ENCODE measurements at places on chromosomes 2 and 18.

DNA sequence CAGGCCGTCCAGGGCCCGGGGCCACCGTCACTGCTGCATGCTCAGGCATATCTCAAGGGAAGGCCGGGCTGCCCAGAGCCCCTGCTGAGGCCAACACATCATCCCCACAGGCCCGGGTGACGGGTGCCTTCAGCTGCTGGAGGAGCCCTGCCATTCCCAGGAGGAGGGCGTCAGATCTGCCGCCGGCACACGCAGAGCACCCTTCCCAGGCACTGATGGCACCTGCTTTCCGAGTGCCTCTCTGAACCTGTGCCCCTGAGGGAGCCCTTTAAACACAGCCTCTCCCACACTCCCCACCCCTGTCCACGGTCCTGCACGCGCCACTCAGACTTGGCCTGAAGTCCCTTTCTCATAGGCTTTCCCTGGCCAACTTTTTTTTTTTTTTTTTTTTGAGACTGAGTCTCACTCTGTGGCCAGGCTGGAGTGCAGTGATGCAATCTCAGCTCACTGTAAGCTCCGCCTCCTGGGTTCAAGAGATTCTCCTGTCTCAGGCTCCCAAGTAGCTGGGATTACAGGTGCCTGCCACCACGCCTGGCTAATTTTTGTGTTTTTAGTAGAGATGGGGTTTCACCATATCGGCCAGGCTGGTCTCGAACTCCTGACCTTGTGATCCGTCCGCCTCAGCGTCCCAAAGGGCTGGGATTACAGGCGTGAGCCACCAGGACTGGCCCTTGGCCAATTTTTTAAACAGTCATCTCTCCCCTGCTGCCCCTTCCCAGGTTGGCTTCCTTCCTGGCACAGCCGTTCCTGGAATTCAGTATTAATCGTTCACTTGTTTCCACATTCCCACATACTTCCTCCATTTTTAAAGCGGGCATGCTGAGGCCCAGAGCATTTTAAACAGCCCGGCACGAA, 211.7 kb downstream of the NDUFA10 start:
- DNase-seq = no peak

GRCh38 chr2:194332799-194333490, 1324.1 kb upstream of the SLC39A10 start:
- no peak for DNase-seq

- peak; percentile 85 for DNase-seq
These were observed at the start of gene CABYR for GRCh38 chr18:24138789-24139616. TSS of gene CABYR (plus strand) at chr18:24139062. CDS start at chr18:24143115, 4,053 bp downstream.

GRCh38 chr2:108215794-108216211, 24.0 kb upstream of the SULT1C3 start:
- no peak for DNase-seq

DNA sequence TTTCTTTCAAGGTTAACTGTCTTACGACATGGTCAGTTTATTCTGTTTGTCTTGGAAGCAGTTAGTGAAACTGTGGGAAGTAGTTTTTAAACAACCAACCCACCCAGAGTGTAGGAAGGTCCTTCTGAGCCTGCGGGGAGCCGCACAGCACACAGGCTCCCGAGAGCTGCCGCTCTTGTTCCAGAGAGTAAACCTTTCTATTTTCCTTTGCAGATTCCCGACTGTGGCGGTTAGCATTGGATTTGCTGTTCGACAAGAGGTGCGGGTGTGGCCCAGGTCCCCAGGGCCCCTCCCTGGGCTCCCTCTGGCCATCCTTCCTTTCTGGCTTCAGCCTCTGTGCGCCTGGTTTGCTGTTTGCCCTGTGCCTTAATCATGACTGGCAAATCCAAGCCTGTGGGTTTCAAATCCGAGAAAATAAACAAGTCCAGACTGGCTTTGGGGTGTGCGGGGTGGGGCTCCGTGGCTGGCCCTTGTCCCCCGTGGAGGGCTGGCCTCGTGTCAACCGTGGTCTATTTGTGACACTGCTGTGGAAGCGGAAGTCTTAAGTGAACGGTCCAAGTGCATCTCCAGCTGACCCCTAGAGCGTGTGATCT, 30.7 kb downstream of the IMPA2 start:
- no peak for DNase-seq

GRCh38 chr2:161233858-161234431, 73.7 kb downstream of the TANK start:
- DNase-seq = no peak

DNA sequence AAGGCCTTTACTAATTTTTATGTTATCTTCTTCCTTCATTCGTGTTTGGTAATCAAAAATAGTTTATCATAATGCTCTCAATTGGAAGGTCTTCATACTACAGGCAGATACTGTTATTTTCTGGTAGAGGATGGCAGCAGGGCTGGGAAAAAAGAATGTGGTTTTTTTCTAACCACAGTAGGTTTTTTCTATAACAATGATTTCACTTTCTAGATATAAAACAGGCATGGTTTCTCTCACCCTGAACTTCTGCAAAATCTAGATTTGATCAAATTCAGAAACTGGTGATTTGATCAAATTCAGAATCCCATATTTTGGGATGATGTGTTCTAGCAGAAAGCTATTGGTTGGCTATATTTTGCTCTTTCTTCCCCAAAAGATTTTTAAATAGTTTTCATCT, 27.6 kb downstream of the BCL11A start:
- DNase-seq = no peak

DNA sequence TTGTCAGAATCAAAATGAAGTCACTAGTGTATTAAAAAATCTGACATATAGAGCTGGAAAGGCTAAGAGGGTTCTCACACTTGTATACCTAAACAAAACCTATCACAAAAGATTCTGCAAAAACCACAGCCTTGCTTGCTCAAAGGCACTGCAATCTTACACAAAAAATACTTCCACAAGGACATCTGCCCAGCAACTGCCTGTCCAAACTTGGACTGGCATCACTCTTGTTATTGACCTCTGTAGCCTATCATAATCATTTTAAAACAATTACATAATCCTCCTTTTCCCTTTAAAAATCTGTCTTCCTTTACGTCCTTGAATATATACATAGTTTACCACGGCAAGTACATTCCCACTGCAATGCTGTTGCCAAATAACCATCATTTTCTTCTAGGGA, 19.9 kb downstream of the CHMP3 start:
- no peak for DNase-seq

- no peak for DNase-seq
These were observed 156.0 kb downstream of the TFCP2L1 start for GRCh38 chr2:121128741-121129659.

DNA sequence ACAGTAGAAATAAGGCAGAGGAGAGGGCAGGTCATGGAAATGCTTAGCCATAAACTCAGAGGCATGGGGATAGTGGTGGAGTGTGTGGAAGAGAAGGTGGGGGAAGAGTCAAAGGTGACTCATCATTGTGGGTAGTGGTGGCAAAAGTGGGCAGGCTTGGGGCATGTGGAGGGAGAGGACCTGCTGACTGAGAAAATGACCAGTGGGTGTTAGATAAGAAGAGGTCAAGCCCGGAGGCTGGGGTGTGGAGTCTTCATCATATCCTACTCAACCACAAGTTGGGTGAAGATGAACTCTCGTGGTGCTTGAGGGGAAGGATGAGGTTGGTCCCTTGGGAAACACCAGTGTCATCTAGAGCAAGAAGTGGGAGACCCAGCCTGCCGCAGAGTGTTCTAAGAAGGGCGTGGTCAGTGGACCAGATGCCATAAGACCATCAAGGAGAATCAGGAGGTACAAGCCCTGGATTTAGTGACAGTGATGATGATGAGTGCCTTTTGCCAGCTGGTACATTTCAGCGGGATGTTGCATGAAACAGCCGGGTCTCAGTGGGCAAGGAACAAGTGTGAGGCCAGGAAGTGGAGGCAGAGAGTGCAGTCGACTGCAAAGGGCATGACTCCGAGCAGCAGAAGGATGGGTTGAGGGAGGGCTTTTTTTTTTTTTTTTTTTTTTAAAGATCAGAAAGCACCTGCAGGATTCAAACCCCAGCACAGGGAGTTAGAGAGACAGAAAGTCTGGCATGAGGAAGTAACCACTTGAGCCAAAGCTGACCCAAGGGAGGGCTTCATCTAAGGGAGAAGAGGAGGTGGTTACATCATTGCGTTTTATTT, 122.6 kb upstream of the SPRED2 start:
- no peak for DNase-seq

- no peak for DNase-seq
These were observed 118.4 kb downstream of the MEIS1 start for GRCh38 chr2:66553370-66553769.

DNA sequence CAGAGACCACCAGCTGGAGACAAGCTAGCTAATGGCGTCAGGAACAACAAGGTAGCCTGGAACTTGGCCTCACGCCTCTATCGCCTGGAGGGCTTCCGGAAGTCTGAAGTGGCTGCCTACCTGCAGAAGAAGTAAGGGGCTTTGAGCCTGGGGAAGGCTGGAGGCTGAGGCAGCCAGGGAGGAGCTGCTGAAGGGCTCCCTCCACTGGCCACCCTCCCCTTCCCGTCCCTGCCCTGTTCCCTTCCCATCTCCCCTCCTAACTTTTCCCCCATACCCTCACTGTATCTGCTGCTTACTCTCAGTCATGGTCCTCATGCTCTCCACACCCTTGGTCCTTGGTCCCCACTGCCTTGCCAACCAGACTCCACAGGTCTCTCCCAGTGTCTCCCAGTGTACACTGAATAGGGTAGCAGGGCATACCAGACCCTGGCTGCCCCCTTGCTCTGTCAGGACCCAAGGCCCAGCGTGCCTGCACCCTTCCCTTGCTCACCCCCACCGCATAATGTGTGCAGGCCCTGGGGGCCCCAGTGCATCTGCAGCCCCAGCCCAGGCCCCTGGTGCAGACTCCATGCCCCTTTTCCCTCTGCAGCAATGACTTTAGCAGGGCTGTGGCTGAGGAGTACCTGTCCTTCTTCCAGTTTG, 18.8 kb downstream of the PSD4 start:
- no peak for DNase-seq

GRCh38 chr2:227351639-227352038, 26.6 kb downstream of the MFF start:
- DNase-seq = no peak

GRCh38 chr2:222318712-222319585, 20.2 kb upstream of the PAX3 start:
- peak; percentile 43 for DNase-seq

DNA sequence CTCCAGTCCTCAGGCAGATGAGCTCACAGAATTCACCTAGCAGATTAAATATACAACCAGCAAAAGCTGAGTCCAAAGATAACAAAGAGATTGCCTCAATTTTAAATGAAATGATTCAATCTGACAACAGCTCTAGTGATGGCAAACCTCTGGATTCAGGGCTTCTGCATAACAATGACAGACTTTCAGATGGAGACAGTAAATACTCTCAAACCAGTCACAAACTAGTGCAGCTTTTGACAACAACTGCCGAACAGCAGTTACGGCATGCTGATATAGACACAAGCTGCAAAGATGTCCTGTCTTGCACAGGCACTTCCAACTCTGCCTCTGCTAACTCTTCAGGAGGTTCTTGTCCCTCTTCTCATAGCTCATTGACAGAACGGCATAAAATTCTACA, 86.0 kb downstream of the PTRHD1 start:
- no peak for DNase-seq

- no peak for DNase-seq
These were observed 311.3 kb downstream of the ARHGAP15 start for GRCh38 chr2:143440411-143441012.

- DNase-seq = no peak
These were observed 377.1 kb upstream of the SLC39A10 start for GRCh38 chr2:195279840-195280427.

DNA sequence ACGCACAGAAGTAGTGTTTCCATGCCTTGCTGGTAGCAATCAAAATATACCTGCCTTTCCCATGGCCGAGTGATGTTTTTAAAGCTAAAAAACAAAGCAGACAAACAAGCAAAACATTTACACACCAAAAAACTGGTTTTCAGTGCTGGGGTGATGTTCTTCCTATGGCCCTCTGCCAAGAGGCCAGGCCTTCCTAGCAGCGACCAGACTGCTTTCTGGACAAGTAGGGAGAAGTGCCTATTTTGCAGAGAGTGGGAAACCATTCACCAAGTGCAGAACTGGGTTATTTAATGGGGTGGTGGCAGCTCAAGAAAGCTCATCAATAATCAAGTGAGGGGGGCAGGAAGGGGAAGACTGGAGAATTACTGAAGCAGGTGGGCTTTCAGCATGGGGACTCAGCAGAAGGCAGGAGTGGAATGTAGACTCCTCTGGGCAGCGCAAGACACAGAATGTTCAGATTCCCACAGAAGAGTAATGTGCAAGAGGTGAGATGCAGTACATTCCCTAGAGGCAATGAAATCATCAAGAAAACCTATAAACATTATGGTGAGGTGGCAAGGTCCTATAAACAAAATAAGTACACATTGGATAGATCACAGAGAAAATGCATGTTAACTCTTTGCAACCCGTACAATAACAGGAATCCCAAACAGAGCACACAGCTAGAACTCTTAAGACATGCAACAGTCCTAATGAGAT, 44.0 kb downstream of the CPO start:
- DNase-seq = no peak

GRCh38 chr2:183995632-183996031, 602.7 kb upstream of the ZNF804A start:
- no peak for DNase-seq

DNA sequence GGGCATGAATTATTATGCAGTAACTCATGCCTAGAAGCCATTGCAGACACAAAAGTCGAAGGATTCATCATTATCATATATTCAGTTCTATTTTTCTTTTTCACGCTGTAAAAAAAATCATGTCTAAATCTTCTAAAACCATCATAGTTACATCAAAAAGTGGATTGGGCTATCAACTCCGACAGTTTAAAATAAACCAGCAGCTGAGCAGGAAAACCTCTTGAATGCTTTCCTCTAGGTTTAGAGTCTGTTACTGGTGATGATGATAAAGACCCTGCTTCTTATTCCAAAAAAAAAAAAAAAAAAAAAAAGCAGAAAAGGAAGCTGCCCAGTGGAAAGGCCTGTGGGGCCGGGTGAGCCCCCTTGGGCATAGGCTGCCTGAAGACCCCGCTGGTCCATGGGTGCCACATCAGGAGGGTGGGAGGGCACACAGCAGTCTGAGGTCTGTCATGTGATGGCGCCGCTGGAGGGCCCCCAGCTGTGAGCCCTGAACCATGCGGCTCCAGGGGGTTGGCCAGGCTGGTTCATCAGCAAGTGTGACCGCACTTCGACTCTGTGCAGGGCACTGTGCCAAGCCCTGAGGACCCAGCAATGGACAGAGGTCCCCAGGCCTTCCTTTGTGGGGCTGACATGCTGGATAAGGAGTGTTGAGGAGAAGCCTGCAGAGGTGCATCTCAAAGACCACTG, 199.6 kb downstream of the EIPR1 start:
- DNase-seq = no peak

GRCh38 chr2:196808083-196808665, 981 bp downstream of the C2orf66 start:
- no peak for DNase-seq

DNA sequence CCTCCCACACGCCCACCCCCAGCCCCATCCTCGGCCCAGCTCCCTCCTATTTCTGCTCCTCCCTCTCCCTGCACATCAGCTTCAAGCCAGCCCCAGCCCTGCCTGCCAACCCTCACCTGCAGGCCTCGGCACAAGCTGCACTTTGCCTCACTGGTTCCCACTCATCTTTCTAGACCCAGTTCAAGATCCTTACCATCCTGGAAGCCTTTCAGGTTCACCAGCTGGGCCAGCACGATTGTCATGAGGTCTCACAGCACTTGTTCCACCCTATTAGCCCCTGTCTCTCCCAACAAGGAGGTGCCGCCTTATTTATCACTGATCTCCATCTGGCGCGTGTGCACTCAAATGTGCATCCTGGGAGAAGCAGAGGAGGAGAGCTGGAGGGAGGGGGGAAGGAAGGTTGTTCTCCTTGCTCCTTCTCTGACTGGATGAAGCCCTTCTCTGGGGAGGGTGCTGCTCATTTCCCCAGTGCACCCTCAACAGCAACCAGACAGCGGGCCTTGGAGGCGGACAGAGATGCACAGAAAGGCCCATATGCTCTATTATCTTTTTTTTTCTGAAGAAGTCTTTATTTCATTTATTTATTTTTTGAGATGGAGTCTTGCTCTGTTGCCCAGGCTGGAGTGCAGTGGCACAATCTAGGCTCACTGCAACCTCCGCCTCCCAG, 15.5 kb upstream of the BIN1 start:
- DNase-seq = no peak

Measured in CD4-positive, alpha-beta T cell treated with Interleukin-21 for 1 hour (primary cell).